Thoracic aorta (tissue), 2 donors: ENCODE measurements at places on chromosomes 6 and 20.

GRCh38 chr6:75084872-75085381 lies 120.9 kb downstream of the COL12A1 start:
- H3K4me3 ChIP-seq = peak overlapping the region; percentile 59
- H3K36me3 ChIP-seq = peaks cover 10% of the 10 kb centered on the region
- H3K27ac ChIP-seq = no peak overlapping the region
- H3K27me3 ChIP-seq = no peaks in the 10 kb centered on the region
- DNase-seq = no peak

- no peak overlapping the region for H3K4me3 ChIP-seq
- H3K27me3 ChIP-seq = no peaks in the 10 kb centered on the region
- H3K36me3 ChIP-seq = no peaks in the 10 kb centered on the region
- peaks cover 38% of the 10 kb centered on the region for H3K4me1 ChIP-seq
These were observed 76.1 kb downstream of the HIVEP2 start for GRCh38 chr6:142868917-142869316.

DNA sequence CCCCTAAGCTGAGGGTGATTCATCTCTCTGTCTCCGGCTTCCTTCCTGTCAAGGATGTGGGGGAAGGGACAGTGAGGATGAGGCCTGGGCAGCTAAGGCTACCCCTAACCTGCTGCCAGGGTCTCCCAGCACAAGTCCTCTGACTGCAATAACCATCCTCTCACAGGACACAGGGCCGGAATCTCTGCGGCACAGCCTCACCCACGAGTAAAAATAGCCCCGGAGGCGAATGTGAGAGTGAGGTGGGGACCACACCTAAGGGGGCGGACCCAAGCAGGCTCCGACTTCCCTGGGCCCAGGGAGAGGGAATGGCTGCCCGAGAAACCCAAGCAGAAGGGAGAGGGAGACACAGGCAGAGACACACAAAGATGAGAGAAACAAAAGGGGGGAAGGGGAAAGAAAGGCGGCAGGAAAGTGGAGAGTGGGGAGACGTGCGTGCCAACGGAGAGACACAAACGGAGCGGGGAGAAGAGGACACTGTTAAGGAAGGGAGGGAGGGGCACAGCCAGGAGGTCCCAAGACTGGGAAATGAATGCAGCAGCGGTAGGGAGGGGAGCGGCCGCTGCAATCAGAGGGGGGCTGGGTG lies 1.4 kb downstream of the CLIC1 start:
- peak overlapping the region; percentile 92 for H3K4me3 ChIP-seq
- peaks cover 30% of the 10 kb centered on the region for H3K36me3 ChIP-seq
- H3K4me1 ChIP-seq = peaks cover 24% of the 10 kb centered on the region

DNA sequence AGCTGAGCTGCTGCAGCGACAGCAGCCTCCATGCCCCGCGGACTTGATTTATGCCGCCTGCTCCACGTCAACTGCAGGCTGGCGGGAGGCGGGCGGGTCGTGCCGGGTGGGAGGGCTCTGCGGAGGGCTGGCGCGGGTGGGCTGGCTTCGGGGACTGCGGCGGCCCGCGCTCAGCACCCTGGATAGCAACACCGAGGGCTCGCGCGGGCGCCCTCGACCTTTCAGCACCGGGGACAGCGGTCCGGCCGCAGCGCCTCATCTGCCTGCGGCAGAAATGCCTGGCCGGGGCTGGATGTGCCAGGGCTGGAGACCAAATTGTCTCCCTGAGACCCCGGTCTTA lies 792 bp downstream of the SNAP25 start:
- H3K36me3 ChIP-seq = no peaks in the 10 kb centered on the region
- peaks cover 3% of the 10 kb centered on the region for H3K27me3 ChIP-seq
- peak; percentile 16 for DNase-seq
- H3K4me3 ChIP-seq = peak overlapping the region; percentile 73
- H3K27ac ChIP-seq = peak overlapping the region; percentile 81
- peaks cover 7% of the 10 kb centered on the region for H3K4me1 ChIP-seq

DNA sequence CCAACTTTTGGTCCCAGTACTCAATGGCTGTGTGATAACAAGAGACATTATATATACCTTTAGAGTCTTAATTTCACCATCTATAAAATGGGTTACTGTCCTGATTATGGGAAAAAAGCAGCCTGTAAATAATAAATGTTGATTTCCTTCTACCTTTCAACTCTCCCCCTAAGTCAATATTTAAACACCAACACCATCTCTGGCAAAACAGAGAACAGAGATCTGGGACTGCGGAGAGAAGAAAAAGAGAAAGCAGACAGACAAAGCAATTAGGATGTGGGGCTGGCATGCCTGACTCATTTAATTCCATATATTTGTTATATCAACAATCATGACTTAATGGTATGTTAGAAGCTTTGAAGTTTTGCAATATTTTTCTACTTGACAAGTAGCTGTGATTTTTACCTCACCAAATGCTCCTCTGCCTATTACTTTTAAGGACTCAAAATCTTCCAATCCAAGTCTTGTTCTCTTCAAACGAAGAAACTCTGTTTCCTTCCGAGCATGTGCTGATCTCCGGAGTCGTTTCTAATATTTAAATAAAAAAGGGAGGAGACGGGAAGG lies 23.3 kb downstream of the STK38 start:
- peaks cover 39% of the 10 kb centered on the region for H3K36me3 ChIP-seq
- H3K4me1 ChIP-seq = peaks cover 3% of the 10 kb centered on the region
- no peak overlapping the region for H3K4me3 ChIP-seq
- DNase-seq = no peak
- H3K27me3 ChIP-seq = no peaks in the 10 kb centered on the region

DNA sequence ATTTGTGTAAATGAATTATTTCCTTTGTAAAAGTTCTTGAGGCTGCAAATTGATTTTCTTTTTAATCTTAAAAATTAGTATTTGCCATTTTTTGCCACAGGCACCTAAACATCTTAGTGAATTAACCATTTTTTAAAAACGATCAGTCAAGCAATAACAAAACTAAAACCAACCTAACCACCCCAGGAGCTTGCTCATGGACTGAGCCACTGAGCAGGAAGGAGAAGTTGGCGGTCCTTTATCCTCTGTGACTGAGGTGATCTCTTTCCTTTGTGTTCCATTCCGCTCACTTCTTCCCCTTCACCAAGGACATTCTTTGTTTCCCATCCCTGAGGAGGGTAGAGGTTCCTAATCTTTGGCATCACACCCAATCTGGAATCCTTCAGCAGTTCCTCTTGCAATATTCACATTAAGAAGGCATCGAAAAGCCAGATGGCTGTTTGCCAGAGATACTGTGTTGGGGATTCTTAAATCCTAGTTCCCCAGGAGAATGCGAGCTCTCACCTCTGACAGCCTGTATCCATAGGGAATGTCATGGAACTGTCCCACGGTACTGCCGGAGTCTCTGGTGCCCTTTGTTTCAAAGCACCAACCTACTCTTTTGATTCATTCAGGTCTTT lies 30.5 kb downstream of the RPRD1B start:
- no peak overlapping the region for H3K27ac ChIP-seq
- H3K4me3 ChIP-seq = no peak overlapping the region

GRCh38 chr6:28212510-28213212 lies 12.4 kb upstream of the ZSCAN9 start:
- H3K27ac ChIP-seq = no peak overlapping the region
- peaks cover 18% of the 10 kb centered on the region for H3K4me1 ChIP-seq
- H3K4me3 ChIP-seq = peak overlapping the region; percentile 60
- H3K36me3 ChIP-seq = no peaks in the 10 kb centered on the region
- H3K27me3 ChIP-seq = peaks cover 15% of the 10 kb centered on the region

GRCh38 chr20:5658912-5659345 lies 91.3 kb upstream of the SHLD1 start:
- H3K36me3 ChIP-seq = no peaks in the 10 kb centered on the region
- peak overlapping the region; percentile 64 for H3K27ac ChIP-seq
- H3K4me3 ChIP-seq = peak overlapping the region; percentile 34
- peak; percentile 53 for DNase-seq

DNA sequence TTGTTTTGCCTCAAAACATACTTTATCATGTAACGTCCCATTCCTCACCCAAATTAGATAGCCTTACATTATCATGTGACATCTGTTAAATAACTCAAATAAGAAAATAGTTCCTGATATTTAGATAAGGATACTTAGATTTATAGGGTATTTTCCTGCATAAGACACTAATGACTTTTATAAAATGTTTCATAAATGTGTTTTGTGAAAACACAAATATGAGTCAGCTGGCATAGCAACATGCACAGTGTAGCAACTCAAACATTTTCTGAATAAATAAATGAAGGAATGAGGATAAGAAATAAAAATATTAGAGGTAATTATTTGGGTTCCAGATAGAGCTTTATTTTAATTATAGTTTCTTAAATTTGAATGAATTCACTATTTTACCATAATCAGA lies 460.4 kb upstream of the PLCB4 start:
- no peak for DNase-seq
- H3K4me3 ChIP-seq = no peak overlapping the region
- H3K36me3 ChIP-seq = no peaks in the 10 kb centered on the region
- H3K27me3 ChIP-seq = no peaks in the 10 kb centered on the region

DNA sequence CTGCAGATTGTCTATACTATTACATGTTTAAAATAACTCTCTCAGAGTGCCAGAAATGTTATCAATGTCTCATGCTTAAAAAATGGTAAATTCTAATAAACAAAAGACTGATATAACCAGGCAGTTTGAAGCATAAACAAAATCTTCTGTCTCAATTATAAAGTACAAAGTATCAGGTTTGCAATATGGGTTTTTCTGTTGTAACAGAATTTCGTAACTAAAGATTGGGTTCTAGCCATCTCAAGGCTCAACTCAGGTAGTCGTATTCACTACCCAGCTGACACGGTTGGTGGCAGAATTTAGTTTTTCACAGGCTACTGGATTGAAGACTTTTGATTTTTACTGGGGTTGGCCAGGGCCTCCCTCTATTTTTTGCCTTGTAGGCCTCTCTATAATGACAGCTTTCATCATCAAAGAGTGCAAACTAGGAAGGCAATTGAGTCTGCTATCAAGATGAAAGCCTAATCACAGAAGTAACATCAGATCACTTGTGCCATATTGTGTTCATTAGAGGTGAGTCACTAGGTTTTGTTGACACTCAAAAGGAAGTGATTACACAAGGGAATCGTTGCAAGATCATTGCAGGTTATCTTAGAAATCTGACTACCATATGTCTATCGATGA lies 3.6 kb downstream of the CYP39A1 start:
- no peak overlapping the region for H3K4me3 ChIP-seq
- no peaks in the 10 kb centered on the region for H3K27me3 ChIP-seq
- no peak overlapping the region for H3K27ac ChIP-seq
- no peak for DNase-seq

DNA sequence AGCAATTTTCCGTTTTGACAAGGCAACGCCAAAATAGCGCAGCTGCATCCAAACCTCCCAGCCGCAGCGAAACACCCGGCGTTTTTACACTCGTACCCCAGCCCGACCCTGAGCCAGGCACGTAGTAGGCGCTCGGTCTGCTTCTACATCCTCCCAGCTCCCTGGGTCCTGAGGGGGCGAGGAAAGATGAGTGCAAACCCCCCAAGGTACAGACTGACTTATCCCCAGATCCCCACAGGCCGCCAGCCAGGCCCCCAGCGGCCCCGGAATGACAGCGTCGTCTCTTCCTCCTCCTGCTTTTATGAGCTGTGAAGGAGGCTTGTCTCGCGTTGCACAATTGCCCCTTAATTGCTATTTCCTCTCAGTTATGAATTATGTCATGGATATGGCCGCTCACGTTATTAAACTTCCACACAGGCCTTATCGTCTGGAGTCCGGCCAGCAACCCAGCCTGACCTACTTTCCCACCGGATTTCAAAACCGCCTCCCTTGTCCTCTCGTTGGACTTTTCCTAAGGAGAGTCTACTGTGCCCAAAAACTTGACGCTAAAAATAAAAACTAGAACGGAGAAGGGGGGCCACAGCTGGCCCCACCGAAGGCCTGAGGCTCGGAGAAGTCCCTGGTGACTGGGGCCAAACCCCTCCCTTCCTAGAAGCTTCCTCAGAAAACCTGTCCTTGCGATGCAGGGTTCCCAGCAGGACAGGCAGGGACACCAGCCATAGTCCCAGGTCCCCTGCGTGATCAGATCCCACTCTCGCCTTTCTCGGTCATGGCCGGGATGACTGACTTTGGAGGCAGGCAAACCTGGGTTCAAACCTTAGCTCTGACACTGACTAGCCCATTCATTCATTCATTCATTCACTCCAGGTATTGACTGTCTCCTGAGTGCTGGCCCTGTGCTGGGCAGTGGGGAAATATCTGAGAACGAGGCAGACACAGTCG lies 130.9 kb upstream of the PTPN1 start:
- peak overlapping the region; percentile 66 for H3K27ac ChIP-seq
- H3K4me1 ChIP-seq = peaks cover 55% of the 10 kb centered on the region
- peak overlapping the region; percentile 51 for H3K4me3 ChIP-seq
- H3K36me3 ChIP-seq = no peaks in the 10 kb centered on the region

- peaks cover 7% of the 10 kb centered on the region for H3K4me1 ChIP-seq
- H3K27me3 ChIP-seq = no peaks in the 10 kb centered on the region
- H3K27ac ChIP-seq = peak overlapping the region; percentile 44
- H3K4me3 ChIP-seq = no peak overlapping the region
These were observed 8.9 kb downstream of the CYP21A2 start for GRCh38 chr6:32047084-32047478.
